ENCODE measurements at places on chromosomes 7 and 10.

GRCh38 chr10:68578974-68579373 is 18.8 kb downstream of the TET1 start:
- DNase-seq, result no peak

GRCh38 chr7:132475669-132476116 is 100.6 kb downstream of the PLXNA4 start:
- DNase-seq, result no peak

DNA sequence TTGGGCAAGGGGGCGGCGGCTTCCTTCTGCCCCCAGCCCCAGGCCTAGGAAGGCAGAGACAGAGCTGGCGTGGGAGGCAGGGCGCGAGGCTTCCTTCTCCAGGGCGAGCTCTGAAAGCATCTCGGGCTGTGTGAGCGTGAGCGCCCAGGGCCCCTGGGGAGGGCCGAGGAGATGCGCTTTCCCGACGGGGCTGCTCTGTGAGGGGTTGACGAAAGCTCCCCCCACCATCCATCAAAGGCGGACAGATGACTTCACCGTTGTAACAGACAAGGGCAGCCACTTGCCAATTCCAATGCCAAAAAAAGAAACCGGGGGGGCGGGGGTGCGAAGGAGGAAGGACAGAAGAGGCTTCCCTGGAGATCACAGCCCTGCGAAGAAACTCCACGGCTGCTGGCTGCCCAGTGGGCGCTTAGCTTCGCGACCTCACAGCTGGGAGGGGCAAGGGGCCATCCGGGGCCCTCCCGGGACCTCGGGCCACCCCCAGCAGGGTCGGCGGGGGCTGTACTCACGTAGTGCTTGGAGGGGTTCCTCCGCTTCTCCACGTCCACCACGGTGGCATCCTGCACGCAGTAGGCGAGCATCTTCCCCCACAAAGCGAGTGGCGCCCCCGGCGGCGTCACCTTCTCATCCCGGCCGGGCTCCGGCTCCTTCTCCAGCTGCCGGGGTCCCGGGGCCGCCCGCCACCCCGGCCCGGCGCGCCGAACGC is 537 bp downstream of the SH3PXD2A start:
- no peak for DNase-seq

DNA sequence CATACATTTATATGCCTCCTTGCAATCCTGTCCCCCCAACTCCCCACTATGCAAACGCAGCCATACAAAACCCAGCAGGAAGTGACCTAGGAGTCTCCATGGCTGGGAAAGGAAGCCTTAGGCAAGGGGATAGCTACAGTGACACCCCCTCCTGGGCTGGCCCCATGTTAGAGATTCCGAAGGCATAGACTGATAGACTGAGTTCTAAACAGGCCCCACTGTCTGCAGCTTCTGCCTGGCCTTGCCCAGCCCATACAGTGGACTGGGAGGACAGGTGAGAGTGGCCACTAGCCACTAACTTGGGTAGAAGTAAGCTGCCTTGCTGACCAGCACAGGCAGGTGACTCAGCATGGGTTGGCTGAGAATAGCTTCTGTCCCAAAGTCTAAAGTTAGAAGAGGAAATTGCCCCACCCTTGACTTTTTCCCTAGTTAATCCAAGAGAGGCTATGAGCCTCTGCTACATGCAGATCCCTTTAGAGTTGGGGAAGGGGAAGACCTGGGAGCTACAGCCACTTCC is 106.3 kb downstream of the C10orf105 start:
- no peak for DNase-seq

DNA sequence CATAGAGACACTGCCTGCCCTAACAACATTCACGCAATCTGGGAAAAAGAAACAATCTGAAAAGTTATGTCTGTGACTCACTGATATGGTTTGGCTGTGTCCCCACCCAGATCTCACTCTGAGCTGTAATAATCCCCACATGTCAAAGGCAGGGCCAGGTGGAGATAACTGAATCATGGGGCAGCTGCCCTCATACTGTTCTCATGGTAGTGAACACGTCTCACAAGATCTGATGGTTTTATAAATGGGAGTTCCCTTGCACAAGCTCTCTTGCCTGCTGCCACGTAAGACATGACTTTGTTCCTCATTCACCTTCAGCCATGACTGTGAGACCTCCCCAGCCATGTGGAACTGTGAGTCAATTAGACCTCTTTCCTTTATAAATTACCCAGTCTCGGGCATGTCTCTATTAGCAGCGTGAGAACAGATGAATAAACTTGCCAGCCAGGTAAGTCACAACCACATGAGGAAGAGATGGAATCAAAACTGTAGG is 341.5 kb upstream of the AOAH start:
- no peak for DNase-seq

DNA sequence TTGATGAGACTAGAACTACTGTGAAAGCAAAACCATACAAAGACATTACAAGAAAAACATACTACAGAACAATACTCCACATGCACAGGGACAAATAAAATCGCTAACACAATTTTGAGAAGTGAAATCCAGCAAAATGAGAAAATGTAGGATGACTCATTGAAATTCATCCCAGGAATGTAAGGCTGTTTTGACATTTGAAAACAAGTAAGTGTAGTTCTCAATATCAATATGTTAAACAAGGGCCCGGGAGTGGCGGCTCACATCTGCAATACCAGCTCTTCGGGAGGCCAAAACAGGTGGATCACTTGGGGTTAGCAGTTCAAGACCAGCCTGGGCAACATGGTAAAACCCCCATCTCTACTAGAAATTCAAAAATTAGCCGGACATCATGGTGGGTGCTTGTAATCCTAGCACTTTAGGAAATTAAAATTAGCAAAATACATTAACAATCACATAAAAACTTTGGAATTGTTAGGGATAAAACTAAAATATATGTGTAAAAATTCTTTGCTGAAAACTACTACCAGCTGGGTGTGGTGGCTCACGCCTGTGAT is 113.7 kb upstream of the ADARB2 start:
- no peak for DNase-seq

DNA sequence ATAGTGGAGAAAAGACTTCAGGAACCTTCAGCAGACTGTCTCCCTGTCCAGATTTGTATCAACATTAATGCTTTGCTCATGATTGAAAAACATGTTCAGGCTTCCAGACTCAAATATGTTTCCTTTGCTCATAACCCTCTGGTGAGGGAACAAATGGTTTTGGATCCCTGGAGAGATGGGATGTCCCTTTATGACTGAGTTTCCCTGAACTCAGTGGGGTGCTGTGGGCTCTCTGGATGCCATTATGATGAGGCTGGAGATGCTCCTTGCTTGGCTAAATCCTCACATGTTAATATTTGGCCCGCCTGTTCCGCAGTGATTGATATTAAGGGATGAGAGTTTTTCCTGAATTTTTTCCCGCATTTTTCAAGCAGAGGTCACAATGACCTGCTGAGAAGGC is 749.4 kb downstream of the SUGCT start:
- no peak for DNase-seq

- no peak for DNase-seq
Measured at GRCh38 chr10:59829601-59830000, 76.3 kb upstream of the MRLN start.

- no peak for DNase-seq
Measured at GRCh38 chr10:94052866-94053791, 59.4 kb downstream of the PLCE1 start.

GRCh38 chr7:149559711-149560110 is 62.1 kb upstream of the ZNF746 start:
- DNase-seq, result no peak

DNA sequence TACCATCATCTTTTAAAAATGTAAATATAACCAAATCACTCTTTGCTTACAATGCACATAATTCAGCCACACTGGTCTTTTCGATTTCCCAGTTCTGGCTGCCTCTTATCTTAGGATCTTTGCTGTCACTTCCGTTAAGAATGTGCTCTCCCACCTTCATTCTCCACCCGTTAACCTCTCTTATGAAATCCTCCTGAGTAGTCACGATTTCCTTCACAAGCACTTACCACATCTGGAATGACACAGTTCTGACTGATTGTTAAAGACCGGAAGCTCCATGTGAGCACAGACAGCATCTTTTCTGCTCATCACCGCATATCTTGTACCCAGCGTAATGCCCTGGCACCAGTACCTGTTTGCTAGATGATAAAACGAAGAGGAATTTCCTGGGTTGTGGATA is 84.3 kb downstream of the CUL2 start:
- no peak for DNase-seq

DNA sequence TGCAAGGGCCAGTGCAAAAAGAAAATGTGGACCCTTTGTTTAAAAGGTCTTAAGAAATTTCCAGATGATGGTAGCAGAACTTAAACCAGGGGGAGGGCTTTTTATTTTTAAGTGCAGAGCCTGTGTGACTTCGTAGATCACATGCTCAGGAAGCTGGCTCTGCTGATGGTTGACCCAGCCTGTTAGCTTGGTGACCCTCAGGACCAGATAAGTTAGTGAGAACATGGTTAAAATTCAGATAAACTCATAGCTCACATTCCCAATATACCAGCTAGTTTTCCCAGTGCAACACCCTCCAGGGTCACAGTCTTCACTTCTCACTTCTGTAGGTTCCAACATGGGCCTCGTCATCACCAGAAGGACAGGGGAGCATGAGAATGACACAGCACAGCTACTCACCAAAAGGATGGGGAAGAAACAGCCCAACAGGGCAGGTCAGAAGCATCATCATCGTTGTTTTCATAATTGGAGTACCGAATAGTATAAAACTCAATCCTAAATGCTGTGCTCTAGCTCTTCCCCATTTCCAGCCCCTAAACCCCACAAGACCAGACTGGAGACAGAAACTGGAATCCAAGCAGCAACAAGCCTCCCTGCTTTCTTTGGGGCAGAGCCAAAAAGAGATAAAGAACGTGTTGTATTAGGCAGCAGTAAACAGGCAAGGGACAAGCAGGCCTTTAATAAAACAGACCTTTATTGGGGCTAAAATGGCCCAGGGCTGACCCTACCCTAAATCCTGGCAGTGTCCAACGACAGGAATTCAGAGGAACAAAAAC is 102.2 kb upstream of the ANKRD1 start:
- no peak for DNase-seq

DNA sequence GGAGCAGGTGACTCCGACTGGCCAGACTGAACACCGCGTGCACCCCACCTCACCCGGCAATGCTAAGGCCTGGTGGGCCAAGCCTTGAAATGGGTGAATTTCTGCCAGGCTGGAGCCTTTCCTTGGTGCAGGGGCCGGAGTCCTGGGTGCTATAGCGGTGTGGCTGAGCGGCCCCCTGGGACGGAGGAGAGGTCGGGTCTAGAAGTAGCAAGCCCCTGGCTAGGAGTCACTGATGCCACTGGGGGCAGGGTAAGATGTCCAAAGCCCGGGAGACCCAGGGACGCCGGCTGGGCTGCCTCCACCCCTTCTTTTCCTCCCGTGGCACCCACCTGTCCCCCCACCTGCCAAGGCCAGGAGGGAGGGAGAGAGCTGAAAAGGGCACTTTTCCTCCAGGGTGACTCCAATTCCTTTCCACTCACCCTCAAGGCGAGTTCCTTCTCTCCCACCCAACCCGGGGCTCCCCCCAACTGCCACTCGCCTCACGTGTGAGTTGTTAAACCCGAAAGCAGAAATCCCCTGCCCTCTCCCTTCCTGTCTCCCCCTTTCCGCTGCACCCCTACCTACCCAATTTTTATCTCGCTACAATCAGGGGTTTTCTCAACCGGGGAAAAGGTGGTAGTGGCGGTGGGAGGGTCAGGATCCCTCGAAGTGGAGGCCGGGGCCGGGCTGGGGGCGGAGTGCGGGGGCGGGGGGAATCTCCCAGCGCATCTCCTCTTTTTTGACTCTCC is 6.0 kb upstream of the GATA3 start:
- DNase-seq, result no peak

GRCh38 chr7:96244992-96245292 is 77.0 kb downstream of the SLC25A13 start:
- DNase-seq, result no peak

- DNase-seq, result no peak
Measured at GRCh38 chr7:46859963-46860475, 721.9 kb downstream of the TNS3 start.
